CD4-positive, alpha-beta T cell treated with Interleukin-10 for 1 hour (primary cell): ENCODE measurements at places on chromosomes 3 and 15.
A peak's percentile ranks its signal among the peaks of the same experiment; 100 is the strongest.

DNA sequence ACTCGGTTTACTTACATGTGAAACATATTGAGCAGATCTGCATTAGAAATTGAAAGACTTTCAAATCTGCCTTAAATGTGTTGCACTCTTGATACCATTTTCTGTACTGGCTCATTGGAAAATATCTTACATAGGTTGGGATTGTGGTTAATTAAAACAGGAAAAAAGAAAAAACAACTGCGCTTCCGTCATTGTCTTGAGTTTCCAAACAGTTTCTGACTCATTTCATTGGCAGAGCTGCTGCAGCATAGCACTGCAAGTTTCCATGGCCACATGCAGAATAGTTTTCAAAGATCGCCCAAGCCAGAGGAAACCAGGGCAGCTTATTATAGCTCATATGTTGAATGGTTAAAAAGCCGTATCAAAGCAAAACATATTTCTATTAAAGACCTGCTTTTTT, 446.6 kb upstream of the BCHE start:
- DNase-seq, result no peak

DNA sequence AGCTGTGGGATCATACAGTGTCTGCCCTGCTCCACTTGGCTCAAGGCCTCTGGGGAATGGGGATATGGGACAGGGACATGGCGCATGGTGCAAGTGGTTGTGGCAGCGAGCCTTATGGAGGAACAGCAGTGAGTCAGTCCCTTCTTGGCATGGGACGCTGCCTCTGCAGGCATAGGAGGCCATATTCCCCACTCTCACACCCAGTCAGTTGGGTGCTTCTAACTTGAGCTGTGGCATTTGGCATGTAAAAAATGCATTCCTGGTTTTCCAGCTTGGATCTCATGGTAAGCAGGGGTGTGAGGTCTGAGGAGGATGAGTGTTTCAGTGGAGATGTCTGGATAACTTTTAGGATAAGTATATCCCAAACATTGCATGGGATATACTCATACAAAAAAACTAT, 31.6 kb upstream of the UBE2Q2 start:
- DNase-seq, result no peak

GRCh38 chr3:190692256-190692655, 170.2 kb downstream of the GMNC start:
- no peak for DNase-seq

DNA sequence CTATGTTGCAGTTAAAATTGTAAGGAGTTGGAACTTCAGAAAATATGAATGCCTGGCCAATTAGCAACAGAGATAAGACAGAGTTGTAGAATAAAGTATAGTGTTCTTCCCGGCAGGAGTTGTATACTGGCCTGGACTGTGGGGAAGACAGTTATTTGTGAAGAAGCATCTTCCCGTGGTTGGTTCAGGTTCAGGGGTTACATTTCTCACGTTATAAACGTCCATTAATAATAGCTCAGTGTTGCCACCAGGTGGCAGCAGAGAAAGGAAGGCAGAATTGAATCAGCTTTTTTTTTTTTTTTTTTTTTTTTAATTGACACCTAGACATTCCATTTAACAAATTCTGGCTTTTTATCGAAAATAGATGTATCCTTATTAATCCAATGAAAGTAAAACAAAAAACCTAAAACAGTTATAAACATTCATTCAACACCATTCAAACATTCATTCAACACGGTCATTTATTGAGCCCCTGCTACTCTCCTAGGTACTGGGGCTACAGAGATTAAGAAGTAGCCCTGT, 66.4 kb upstream of the NR2E3 start:
- peak; percentile 56 for DNase-seq

GRCh38 chr15:33078607-33079006, 115.9 kb downstream of the FMN1 start:
- no peak for DNase-seq

GRCh38 chr3:37444696-37445095, 270.3 kb upstream of the LRRFIP2 start:
- no peak for DNase-seq

GRCh38 chr3:161579395-161580126, 83.0 kb downstream of the OTOL1 start:
- DNase-seq, result no peak
